Sigmoid colon (tissue), 7 donors: ENCODE measurements at places on chromosomes 5 and 9. TPM values are rescaled to one million over a fixed set of nuclear protein-coding genes. Genes with fewer than 3 reads are reported as not detected.

DNA sequence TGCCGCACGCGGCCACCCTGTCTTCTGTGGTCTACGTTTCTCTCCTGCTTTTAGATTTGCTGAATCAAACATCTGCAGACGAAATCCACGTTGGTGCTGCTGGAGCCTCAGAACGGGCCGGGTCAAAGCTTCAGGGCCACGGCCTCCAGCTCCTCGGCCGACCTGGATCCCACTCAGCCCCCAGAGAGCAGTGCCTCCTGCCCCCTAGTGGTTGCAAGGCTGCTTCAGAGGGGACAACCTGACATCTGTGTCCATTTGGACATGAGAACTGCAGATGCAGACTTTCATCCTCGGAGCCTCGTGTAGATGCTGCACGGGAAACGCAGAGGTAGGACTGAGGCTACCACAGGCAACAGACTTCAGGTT lies 23.0 kb upstream of the SLC6A3 start:
- H3K27ac ChIP-seq: no peak overlapping the region
- H3K4me1 ChIP-seq: no peaks in the 10 kb centered on the region
- no peaks in the 10 kb centered on the region for H3K27me3 ChIP-seq
- no peak for DNase-seq
- peaks cover 18% of the 10 kb centered on the region for H3K36me3 ChIP-seq

GRCh38 chr9:120441426-120442307 lies 138.3 kb downstream of the CDK5RAP2 start:
- no peak for DNase-seq
- H3K4me1 ChIP-seq: no peaks in the 10 kb centered on the region
- no peaks in the 10 kb centered on the region for H3K27me3 ChIP-seq
- H3K27ac ChIP-seq: peak overlapping the region; percentile 53
- H3K36me3 ChIP-seq: peaks cover 9% of the 10 kb centered on the region
- no peak overlapping the region for H3K4me3 ChIP-seq

GRCh38 chr9:88488166-88488565 lies 46.8 kb upstream of the NXNL2 start:
- H3K27me3 ChIP-seq: no peaks in the 10 kb centered on the region
- H3K4me3 ChIP-seq: no peak overlapping the region
- no peaks in the 10 kb centered on the region for H3K4me1 ChIP-seq
- H3K36me3 ChIP-seq: no peaks in the 10 kb centered on the region
- H3K27ac ChIP-seq: no peak overlapping the region

DNA sequence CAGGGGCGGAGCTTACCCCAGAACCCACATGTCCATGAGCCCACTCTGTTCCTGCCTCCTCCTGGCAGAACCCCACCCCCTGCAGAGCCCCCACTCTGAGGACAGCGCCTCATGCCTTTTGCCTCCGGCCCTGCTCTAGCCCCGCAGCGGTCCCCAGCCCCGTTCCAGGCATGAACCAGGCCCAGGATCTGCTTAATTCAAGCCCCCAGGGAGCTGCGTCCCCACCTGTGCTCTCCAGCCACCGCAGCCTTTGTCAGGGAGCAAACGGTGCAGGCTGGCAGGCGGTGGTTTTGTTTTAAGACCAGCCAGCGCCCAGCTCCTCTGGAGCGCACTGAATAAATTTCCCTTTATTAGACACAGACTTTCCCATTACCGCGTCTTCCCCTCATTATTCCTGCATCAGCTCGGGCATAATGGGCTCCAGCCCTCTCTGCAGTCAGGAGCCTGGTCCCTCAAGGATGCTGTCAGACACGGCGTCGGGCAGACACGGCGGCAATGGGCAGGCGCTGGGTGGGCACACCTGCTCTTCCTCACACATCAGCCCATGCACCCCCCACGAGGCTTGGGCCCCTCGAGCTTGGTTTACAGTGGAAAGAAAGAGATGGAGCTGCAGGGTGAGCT lies 137.6 kb downstream of the OLFM1 start:
- peak; percentile 44 for DNase-seq
- H3K4me1 ChIP-seq: no peaks in the 10 kb centered on the region
- no peak overlapping the region for H3K4me3 ChIP-seq

DNA sequence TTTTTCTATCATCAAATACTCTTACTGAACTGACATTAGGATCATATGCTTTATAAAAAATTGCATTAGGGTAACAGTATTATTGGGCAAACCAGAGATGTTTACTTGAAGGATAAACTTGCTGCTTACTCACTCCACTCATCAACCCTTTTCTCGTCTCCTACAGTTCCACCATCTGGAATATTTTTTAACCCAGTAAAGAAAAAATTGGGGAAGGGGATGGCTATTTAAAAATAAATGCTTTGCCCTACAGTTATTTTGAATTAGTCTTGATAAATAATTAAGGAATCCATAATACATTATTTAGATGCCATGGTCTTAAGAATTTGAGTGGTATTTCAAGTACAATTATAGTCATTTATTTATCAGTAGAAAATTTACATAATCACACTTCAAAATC lies 225.8 kb downstream of the MEF2C start:
- peaks cover 14% of the 10 kb centered on the region for H3K4me1 ChIP-seq
- peaks cover 23% of the 10 kb centered on the region for H3K27me3 ChIP-seq
- H3K27ac ChIP-seq: no peak overlapping the region

- no peak overlapping the region for H3K27ac ChIP-seq
- no peaks in the 10 kb centered on the region for H3K4me1 ChIP-seq
- no peaks in the 10 kb centered on the region for H3K36me3 ChIP-seq
- no peaks in the 10 kb centered on the region for H3K27me3 ChIP-seq
- no peak for DNase-seq
Observed at GRCh38 chr5:3035452-3035851, 284.0 kb upstream of the IRX2 start.

- no peak for DNase-seq
- no peak overlapping the region for H3K27ac ChIP-seq
- no peak overlapping the region for H3K4me3 ChIP-seq
Observed at GRCh38 chr5:43348207-43348606, 35.0 kb upstream of the HMGCS1 start.

GRCh38 chr9:31674264-31674663 lies 710.2 kb upstream of the ACO1 start:
- H3K27me3 ChIP-seq: no peaks in the 10 kb centered on the region
- no peak overlapping the region for H3K27ac ChIP-seq
- DNase-seq: no peak
- H3K4me3 ChIP-seq: no peak overlapping the region
- H3K4me1 ChIP-seq: no peaks in the 10 kb centered on the region

DNA sequence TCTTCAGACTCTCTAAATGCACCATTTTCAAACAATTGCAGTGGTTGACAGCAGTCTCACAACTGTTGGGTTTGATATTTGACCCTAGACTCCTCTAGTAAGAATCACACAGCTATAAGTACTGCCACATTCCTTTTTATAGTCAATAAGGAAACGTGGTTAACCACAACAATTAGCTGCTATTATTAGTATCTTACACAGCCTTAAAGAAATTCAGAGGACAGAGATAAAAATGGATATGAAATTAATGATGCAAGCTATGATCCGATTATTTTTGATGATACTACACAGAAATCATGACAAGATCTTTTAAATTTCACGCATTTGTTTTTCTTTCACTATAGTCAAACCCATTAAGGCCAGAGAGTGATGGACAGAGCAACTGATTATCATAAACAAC lies 288.6 kb upstream of the C9orf72 start:
- no peak for DNase-seq
- no peak overlapping the region for H3K27ac ChIP-seq
- no peak overlapping the region for H3K4me3 ChIP-seq
- no peaks in the 10 kb centered on the region for H3K36me3 ChIP-seq
- no peaks in the 10 kb centered on the region for H3K4me1 ChIP-seq
- H3K27me3 ChIP-seq: no peaks in the 10 kb centered on the region

DNA sequence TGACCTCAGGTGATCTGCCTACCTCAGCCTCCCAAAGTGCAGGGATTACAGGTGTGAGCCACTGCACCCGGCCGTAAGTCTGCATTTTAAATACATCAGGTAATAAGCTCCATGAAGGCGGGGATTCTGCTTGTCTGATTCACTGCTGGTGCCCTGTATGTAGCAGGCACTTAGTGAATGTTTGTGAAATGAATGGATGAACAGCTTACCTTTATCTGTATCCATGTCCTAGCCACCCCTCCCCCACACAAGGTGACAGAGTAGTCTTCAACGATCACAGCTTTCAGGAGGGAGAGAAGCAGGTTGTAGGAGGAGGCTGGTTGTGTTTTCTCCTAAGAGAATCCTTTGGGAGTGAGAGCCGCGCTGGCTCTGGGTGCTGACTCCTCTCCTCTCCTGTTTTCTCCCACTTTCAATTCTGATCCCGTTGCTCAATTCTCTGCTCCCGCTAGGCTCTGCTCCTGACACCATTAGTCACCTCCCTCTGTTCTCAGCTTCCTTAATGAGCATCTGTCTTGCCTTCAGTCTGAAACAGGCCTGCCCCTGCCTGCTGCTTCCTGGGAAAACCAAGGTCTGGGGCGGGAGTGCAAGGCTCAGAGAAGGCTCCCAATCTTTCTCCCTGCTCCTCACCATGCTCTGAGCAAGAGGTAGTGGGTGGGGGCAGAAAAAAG lies 88.8 kb upstream of the CTNNA1 start:
- H3K4me3 ChIP-seq: no peak overlapping the region
- H3K27me3 ChIP-seq: no peaks in the 10 kb centered on the region
- H3K4me1 ChIP-seq: no peaks in the 10 kb centered on the region
- H3K27ac ChIP-seq: no peak overlapping the region
- no peaks in the 10 kb centered on the region for H3K36me3 ChIP-seq
- no peak for DNase-seq

DNA sequence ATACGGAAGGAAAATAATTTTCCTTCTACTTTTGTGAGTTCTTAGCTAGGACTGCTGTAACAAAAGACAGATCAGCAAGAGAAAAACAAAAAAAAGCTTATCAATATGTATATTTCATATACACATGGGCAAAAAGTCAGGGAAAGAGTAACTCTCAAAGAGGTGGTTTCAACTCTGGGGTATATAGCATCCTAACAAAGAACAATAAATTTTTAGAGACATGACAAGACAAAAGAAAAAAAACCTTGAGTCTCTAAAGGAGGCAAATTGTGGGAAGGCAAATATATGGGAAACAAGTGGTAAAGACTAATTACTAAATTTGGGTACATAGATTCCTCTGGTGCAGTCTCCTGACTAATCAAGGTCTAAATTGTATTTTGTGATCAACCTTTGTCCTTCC lies 93.2 kb downstream of the C5orf15 start:
- H3K27me3 ChIP-seq: no peaks in the 10 kb centered on the region
- H3K36me3 ChIP-seq: no peaks in the 10 kb centered on the region
- no peak overlapping the region for H3K4me3 ChIP-seq

DNA sequence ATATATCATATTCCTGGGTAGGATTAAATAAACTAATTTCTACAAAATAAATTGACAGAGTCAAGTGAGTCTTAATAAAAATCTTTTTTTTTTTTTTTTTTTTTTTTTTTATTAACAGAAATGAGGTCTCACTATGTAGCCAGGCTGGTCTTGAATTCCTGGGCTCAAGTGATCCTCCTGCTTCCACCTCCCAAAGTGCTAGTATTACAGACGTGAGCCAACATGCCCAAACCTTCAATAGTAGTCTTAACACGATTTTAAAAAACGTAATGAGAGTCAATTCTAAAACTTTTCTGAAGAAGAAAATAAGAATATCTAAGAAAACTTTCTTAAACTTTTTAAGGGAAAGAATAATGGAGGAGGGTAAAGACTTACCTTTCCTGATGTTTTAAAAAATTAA lies 84.2 kb downstream of the YIPF5 start:
- H3K27ac ChIP-seq: no peak overlapping the region
- DNase-seq: no peak
- H3K27me3 ChIP-seq: no peaks in the 10 kb centered on the region

- no peaks in the 10 kb centered on the region for H3K27me3 ChIP-seq
- H3K4me1 ChIP-seq: no peaks in the 10 kb centered on the region
- H3K36me3 ChIP-seq: no peaks in the 10 kb centered on the region
- H3K27ac ChIP-seq: no peak overlapping the region
- no peak for DNase-seq
- H3K4me3 ChIP-seq: no peak overlapping the region
Observed at GRCh38 chr5:42772265-42772993, 15.8 kb downstream of the CCDC152 start.

The GFI1B gene
- not detected for total RNA-seq

The SOX30 gene
- 0.55 TPM for total RNA-seq

The CACFD1 gene
- total RNA-seq: 13.4 TPM

The SNCAIP gene
- 3.3 TPM for total RNA-seq
